ENCODE measurements at places on chromosomes 6 and 20.

GRCh38 chr6:13334953-13335352, 6.6 kb upstream of the TBC1D7 start:
- no peak for DNase-seq

GRCh38 chr6:138592749-138593123, 93.4 kb upstream of the NHSL1 start:
- no peak for DNase-seq

GRCh38 chr6:25052181-25052580, 116.4 kb upstream of the RIPOR2 start:
- DNase-seq = no peak

DNA sequence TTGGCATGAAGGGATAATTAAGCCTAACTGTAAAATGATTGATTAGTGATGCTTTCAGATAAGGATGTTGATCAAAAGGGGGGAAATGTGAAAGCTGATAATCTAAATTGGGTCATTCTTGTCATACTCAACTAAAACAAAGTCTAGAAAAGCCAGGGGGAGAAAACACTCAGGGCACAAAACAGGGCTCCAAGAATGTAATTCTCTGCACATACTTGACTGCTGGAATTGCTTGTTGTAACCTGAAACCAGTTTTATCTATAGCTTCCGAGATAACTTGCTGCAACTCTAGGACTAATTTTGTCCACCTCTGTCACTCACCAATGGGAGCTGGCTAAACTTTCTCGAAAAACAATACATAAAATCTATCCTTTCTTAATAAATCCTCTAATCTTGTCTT, 310.3 kb downstream of the CLVS2 start:
- DNase-seq = no peak

DNA sequence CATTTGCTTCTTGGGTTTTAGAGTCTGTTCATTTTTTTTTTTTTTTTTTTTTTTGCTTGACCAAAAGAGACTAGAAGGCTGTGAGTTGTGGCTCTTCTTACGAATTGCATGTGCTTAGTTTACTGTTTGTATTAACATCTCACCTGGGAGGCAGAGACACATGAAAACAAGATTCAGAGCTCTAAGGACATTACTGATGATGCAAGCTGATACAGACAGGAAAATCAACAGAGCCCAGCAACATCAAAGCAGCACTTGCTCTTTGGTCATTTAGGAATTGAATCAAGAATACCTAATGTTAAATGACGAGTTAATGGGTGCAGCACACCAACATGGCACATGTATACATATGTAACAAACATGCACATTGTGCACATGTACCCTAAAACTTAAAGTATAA, 55.7 kb upstream of the HS3ST5 start:
- DNase-seq = no peak

- DNase-seq = no peak
Measured at GRCh38 chr6:170403451-170403850, 96.9 kb downstream of the FAM120B start.

DNA sequence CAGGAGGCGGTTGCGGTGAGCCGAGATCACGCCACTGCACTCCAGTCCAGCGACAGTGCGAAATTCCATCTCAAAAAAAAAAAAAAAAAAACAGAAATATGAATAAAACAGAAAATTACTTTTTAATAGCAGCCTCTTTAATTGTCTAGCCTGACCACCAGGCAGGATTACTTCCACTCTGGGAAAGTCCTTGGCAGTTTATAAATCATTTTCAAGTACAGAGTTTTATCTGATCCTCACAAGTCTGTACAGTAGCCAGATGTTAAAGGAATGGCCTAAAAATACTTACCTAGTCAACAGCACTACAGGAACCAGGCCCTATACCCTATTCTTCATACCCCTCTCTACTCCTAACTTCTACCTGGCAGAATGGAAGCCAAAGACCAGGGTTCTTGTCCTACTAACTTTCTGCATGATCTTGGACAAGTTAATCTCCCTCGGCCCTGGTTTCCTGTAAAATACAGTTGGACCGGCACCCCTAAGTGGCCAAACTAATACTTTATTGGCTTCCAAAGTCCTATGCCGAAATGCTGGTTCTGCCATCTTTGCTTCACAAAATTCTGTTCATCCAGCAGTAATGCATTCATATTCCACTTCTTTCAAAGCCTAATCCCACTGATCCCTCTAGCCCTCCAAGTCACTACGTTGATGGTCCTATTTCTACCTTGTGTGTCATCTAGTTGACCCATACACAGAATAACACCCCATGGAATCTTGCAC, 1.9 kb downstream of the EIF2S2 start:
- DNase-seq = no peak

DNA sequence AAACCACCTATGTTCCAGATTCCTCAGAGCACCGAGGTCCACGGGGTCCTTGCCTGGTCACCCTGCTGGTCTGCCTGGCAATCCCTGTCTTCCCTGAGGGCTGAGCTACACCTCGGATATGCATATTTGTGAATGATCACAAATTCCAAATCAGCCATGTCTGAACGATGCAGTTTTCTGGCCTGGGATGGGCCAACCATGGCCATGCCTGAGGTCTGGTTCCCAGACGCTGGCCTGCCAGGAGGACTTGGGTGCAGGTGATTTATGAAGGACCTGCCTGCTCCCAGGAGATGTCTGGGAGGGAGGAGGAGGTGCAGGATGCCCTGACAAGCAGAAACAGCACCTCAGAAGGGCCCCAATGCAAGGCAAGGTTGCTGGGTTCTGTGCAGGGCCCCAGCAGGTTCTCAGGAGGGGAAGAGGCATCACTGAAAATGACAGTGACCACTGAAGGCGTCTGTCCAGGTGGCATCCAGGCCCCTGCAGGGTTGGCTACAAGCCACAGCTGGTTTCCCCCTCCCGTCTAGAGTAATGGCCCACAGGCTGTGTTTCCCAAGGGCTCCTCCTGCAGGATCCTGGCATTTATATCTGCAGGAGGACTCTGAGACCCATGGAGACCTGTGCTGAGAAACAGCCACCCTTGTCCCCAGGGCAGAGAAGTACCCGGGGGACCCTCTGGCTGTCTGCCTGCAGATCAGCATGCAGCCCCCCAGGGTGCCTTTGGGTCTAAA, 205.3 kb downstream of the TAF4 start:
- DNase-seq = no peak

- DNase-seq = no peak
Measured at GRCh38 chr20:53303413-53303760, 290.3 kb downstream of the ZNF217 start.

DNA sequence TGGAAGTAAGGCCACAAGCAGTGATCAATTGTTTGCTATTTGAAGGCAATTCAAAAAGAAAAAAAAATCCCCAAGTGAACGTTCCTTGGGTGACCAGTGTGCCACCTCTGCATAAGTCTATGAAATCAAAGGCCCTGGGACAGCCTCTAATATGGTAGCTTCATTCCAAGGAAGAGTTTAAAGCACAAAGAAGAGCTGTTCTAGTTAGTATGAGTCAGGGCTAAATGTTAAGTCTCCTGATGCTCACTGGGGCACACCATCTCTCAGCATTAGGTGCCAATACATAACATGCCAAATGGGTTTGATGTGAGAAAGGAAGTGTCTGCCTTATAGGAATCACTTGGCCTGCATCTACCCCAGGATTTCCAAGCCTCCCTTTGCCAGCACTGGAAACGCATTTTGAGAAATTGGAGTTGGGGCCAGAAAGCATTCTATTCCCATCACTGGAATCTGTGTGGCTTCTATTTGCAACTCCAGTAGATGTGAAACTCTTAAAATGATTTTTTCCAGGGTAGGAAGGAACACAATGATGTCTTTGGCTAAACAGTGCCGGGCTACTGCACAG, 13.0 kb downstream of the UNC5CL start:
- DNase-seq = no peak

GRCh38 chr6:159655409-159655988, 37.5 kb downstream of the SOD2 start:
- DNase-seq = no peak

DNA sequence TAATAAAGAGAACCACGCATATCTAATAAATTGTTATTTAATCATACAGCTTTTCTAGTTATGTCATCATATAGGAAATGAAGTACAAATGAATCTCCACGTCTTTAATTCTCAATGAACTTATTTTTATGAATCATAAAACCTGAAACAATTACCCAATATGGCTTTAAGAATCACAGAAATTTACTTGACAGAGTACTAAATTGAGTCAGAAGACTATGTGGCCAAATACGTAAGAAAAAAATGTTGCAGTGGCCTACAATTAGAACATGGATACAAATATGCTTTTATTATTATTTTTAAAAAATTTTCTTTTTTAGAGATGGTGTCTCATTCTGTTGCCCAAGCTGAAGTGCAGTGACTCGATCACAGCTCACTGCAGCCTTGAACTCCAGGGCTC, 584.7 kb upstream of the SLC35B3 start:
- DNase-seq = no peak

GRCh38 chr6:129981598-129981997, 36.8 kb upstream of the L3MBTL3 start:
- DNase-seq = no peak

GRCh38 chr6:143107911-143108761, 47.4 kb downstream of the AIG1 start:
- no peak for DNase-seq

DNA sequence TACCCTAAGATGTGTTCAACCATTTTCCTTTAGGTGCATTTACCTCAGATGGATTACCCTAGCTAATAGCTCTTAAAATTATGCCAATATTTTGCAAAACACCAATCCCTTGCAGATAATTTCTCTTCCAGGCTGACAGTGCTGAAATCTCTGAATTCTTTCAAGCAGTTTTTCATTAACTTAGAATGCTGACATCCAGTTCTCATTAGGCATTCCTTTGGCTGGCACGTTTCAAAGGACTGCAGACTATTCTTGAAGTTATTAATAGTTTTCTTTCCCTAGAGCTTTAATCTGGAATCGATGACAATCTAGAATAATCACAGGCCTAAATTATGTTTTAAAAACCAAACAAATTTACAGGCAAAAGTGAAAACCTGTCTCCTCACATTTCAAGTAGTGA, 68.3 kb downstream of the SMLR1 start:
- no peak for DNase-seq

- DNase-seq = no peak
Measured at GRCh38 chr20:63977739-63978276, 1.6 kb downstream of the SAMD10 start.

DNA sequence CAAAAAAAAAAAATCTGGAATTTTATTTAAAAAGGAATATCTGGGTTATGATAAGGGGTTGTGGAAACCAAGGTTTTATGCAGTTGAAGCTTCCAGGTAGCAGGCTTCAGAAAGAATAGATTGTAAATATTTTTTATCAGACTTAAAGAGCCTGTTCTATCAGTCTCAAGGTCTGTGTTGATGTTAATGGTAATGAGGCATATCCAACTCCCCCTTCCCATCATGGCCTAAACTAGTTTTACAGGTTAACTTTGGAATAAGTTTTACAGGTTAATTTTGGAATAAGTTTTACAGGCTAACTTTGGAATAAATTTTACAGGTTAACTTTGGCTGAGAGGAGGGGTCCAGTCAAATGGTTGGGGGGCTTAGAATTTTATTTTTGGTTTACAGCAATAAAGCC, 92.4 kb downstream of the CD24 start:
- no peak for DNase-seq

DNA sequence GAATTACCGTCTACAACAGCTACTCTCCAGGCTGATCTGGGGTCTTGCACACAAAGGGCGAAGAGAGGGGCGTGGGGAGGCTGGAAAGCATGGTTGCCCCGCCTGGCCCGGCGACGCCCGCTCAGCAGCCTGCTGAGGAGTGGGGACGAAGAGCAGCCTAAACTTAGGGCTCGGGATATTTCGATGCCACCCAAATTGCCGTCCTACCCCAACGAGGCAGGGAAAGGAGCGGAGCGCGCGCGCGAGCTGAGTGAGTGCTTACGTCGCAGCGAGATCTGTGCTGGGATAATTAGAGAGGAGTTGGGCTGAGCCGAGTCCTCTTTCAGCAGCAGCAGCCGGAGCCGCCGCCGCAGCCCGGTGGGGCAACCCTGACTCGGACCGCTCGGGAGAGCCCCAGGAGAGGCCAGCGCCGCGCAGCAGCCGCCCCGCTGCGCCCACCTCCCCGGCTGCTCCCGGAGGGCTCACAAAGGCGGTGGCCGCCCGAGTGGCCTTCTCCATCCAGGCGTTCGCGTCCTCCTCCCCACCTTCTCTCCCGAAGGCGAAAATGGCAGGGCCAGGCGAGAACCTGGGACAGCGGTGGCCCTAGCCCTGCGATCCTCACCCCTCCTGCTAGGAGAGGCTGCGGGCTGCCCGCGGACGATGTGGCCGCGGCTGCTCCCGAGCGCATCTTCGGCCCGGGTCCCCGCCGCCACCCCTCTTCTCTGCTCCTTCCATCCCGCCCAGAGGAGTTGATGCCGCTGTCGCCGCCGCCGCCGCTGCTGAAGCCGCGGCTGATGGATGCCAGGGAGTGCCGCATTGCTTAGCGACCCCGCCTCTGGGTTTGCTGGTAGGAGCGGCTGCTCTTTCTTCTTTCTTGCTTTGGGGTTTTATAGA, at the start of gene CLVS2:
Gene CLVS2 (plus strand): TSS at position 315 of the 873 bp plus-strand sequence. CDS start 1,543 bp downstream, outside the sequence.
- peak; percentile 36 for DNase-seq
